ENCODE measurements at places on chromosomes 5 and 9.

- DNase-seq, result no peak
Measured at GRCh38 chr9:26170190-26170589, 491.9 kb upstream of the TUSC1 start.

GRCh38 chr5:123180676-123181393 is 91.8 kb downstream of the PRDM6 start:
- DNase-seq, result no peak

DNA sequence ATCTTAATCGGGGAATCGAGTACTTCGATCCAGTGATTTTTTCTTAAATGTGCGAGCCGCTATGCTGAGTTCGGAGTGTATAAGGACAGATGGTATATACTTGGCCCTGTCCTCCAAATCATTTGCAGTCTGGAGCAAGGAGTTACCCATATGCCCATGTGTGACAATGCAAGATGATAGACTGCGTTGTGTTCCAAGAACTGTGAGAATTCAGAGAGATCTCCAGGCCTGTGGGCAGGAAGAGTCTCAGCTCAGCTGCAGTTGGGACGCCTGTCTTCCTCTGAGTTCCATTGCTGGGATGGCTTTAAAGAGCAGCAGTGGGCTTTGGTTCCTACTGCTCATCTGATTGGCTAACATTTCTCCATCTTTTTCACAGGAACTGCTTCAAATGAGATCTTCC is 106.6 kb downstream of the ADAMTS16 start:
- DNase-seq, result no peak

DNA sequence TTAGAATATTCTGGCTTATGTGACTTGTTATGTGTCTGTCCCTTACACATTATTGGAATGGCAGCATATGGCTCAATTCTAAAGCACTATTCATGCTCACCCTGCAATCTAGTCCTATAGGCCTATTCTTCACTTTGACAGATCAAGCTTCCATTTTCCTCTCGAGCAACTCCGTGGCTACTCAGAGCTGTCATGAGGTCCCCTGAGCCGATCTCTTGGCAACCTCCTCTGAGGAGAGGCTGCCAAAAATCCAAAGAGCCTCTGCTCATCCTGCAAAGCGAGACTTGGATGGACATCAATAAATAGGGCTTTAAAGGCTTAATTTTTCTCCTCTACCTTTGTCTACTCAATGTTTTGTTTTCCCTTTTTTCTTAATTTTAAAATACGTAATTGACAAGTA is 163.8 kb downstream of the GABRB2 start:
- DNase-seq, result no peak

DNA sequence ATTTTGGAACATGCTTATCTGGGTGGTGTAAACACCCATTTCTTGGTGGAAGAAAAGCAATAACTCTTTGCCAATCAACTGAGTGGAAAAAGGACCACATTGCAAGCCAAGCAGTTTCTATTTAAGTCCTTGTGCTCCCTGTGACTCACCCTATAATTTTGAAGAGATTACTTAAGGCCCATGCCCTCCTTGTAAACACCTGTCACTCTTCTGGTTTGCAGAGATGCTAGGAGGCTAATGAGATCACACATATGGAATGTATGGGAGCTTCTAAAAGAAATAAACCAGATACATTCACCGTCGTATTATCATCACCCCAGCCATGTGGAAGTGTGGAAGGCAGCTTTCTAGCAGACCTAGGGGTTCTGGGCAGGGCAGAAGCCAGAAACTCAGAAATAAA is 337.1 kb downstream of the GADD45G start:
- DNase-seq, result no peak

- no peak for DNase-seq
Measured at GRCh38 chr5:67530609-67531255, 334.1 kb upstream of the CD180 start.

DNA sequence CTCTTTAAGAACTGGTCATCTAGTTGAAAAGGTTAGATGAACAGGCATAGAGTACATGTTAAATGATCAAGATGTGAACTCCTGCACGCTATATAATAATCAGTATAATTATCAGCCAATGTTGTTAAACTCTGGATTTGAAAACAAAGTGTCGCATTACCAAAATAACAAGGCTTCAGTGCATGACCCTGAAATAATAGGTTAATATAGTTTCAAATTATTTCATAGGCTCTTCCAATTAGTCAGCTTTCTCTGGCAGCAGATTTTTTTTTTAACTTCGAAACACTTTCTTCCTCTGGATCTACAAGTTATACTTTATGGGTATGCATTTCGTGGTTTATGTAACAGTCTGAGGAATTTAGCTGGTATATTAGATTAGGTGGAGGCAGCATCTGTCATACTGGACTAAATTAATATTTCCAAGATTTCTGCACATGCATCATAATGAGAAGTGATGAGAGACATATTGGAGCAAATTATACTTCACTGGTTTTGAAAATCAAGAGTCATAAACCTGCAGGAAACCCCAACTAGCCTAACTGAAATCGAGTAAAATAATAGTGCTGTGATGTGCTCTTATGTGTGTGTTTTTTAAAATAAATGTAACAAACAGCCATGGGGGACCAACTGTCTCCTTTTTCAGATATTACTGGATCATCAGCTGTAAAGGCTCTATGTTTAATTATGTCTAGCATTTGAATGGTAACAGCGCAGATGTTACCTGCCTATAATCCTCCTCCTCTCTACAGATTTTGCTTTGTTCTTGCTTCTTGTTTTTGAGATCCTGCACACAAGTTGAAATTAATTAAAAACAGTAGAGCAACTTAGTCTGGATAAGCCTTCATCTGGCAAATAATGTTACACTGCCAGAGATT is 85.9 kb upstream of the CKMT2 start:
- DNase-seq, result no peak

DNA sequence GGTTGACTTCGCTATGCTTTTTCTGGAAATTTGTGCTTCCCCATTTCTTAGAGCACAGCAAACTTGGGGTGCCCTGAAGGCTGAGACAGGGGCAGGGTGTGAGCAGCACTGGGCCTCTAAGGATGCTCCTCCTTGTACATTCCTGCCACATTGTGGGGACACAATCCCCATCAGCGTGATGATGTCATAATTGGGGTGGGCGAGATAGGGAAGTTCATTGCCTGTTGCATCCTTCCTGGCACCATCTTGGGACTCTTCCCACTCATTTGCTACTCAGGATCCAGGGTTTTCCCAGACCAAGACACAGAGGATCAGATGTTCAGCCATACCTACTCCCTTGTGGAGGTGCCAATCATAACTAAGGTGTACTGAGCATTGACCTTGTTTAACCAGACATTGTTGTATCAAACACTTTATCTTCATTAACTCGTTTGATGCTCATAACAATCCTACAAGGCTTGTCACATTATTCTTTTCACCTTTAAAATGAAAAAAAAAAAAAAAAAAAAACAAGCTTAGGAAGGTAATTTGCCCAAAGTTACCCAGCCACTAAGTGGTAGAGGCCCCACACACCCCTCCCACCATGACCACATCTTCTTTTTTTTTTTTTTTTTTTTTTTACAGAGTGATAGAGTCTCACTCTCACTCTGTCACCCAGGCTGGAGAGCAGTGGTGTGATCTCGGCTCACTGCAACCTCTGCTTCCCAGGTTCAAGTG is 87.6 kb downstream of the UGCG start:
- no peak for DNase-seq

- DNase-seq, result no peak
Measured at GRCh38 chr9:91418215-91418610, 5.4 kb downstream of the NFIL3 start.

DNA sequence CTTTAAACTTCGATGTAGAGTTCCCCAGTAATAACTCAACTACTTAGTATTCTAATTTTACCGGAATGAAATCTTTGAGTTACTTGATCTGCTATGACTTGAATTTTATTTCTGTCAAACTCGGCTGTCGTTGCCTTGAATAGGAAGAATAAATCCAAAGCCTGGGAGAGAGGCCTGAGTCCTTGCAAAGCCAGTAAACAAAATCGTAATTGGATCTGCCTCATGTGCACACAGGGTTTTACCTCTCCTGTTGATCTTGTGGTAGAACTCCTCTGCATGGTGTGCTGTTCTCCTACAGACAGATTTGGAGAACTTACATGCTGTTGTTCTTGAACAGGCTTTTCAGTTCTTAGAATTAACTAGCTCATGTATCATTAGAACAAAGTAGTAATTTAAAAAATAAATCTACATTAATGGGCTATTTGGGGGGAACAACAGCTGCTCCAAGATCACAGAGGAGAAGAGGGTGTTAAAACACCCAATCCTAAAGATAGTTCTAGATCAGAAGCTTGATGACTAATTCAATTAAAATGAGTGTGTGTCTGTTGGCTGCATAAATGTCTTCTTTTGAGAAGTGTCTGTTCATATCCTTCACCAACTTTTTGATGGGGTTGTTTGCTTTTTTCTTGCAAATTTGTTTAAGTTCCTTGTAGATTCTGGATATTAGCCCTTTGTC is 28.9 kb downstream of the HSPB3 start:
- no peak for DNase-seq

- no peak for DNase-seq
Measured at GRCh38 chr9:107650321-107650720, 160.8 kb upstream of the KLF4 start.

Measured in NCI-H748 treated with DMSO at 0.1 percent for 48 hours (cell line).